ENCODE measurements at places on chromosomes 4 and X.

- DNase-seq: peak; percentile 34
These were observed 1.8 kb upstream of the NAA15 start for GRCh38 chr4:139299536-139299935.

- no peak for DNase-seq
These were observed 118.8 kb downstream of the FAM13A start for GRCh38 chr4:88938138-88938537.

GRCh38 chr4:64960516-64960915, 551.3 kb upstream of the TECRL start:
- DNase-seq: no peak

GRCh38 chr4:5798462-5798861, 87.5 kb downstream of the EVC start:
- no peak for DNase-seq

- no peak for DNase-seq
These were observed 5.5 kb upstream of the IRAK1 start for GRCh38 chrX:154025230-154025629.

GRCh38 chr4:13706716-13707115, 79.2 kb upstream of the BOD1L1 start:
- DNase-seq: peak; percentile 16

DNA sequence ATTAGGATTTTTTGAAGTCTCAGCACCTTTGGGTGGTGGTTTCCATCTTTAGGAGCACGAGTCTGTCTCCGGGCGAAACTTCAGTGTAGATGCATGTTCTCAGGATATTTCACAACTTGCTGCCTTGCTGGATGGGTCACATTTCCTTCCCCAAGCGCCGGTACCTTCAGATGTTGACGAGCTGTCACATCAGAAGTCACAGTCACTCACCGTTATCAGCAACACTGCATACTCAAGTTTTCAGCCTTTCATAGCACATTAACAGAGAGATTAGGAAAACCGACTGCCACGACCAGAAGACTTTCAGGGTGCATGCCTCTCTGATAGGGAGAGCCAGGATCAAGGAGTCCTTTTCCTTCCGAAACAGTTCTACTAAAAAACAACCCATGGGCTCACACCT, 77.8 kb downstream of the SHROOM2 start:
- no peak for DNase-seq

GRCh38 chr4:83370640-83370906, 35.9 kb upstream of the HPSE start:
- peak; percentile 11 for DNase-seq

- DNase-seq: no peak
These were observed 234.3 kb downstream of the HS3ST1 start for GRCh38 chr4:11194431-11194830.

DNA sequence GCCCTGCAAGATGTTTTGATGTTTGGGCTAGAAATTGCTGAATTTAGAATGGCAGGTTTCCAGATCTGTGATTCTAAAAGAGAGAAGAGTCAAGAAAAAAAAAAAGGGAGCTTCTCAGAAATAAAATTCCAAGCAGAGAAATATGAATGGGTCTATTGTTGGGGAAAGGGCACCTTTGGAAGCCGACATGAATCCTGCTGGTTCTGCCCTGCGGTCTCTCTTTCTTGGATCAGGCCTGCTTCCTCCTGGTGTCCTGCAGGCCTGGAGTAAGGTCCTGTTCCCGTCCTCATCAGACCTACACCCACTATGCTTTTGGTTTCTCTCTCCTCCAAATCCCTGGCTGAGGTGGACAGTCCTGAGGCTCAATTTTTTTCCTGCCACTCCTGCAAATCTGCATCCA, 109.8 kb upstream of the TRIM2 start:
- no peak for DNase-seq

- DNase-seq: peak; percentile 20
These were observed 4.8 kb downstream of the PROM1 start for GRCh38 chr4:16079046-16079445.

- no peak for DNase-seq
These were observed 49.7 kb downstream of the EGF start for GRCh38 chr4:109962401-109962800.

GRCh38 chr4:187940299-187940698, 55.3 kb upstream of the ZFP42 start:
- no peak for DNase-seq

- DNase-seq: no peak
These were observed 418.8 kb upstream of the ZFP42 start for GRCh38 chr4:187576751-187577150.

- no peak for DNase-seq
These were observed 49.3 kb upstream of the MAGED4B start for GRCh38 chrX:52118262-52118661.

DNA sequence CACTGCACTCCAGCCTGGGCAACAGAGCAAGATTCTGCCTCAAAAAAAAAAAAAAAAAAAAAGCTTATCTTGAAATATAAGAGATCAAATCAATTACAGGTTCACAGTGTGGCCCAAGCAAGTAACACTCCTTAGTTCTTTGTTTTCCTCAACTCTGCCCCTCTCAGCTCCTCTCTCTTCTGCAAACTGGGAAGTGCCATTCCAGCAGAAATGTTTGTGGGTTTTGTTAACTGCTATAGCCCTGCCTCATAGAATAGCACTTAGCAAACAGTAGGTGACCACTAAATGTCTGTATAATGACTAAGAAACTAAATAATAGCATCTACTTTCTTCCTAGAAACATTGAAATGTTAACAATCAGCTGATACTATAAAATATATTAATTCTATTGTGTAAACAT, 160.0 kb upstream of the NAP1L5 start:
- DNase-seq: no peak

DNA sequence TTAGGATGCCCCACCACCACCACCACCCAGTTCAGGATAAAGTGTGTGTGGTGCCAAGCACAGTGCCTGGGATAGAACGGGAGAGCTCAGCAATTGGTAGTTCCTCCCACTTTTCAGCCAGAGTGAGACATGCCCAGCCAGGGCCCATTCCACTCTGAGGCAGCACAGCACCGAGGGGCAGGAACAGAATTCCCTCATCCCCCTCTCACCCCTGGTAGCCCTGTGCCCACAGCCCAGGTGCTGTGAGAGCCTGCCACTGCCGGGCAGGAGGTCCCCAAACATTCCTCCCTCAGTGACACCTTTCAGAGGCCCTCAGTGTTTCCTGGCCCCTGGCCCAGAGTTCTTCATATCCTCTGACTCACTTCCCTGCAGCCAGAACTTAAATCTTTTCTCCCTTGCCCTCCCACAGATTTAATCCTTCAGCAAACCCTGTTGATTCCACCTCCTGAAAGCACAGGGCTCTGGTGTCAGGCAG, 8.1 kb downstream of the RIPPLY1 start:
- peak; percentile 77 for DNase-seq

DNA sequence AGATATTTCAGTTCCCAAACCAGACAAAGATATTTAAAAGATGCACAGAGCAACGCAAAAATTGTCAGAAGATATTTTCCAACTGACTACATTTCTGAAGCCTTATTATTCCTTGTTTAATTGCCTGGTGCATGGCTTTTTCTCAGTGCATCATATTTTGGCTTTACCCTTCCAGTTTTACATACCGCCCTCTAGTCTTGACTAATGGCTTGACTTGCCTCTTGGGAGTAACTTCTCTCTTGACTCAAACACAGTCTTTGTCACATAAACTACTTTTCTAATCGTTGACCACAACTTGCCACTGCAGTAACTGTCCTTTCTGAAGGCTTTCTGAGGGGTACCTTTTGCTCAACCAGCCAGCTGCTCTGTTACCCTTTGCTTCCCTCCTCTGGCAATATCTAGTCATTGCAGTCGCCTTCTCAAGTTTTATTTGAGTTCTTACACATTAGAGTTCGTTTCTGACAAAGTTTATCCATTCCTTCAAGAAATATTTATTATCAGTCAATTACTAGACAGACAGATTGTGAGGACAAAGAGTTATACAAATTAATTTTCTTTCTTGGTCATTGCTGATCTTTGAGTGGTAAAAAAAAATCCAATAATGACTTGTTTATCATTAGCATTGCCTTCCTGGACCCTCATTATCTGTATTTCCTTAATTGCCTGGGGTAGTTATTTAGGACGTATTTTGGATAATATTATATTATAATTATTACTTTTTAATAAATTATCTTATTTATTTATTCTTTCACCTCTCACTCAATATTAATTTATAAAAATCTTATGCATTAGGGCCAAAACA, 506.9 kb upstream of the PCDH10 start:
- DNase-seq: peak; percentile 25

- DNase-seq: peak; percentile 27
These were observed 44.6 kb downstream of the PALLD start for GRCh38 chr4:168541266-168541953.

- DNase-seq: no peak
These were observed 62.6 kb downstream of the CASP6 start for GRCh38 chr4:109640644-109641043.

- no peak for DNase-seq
These were observed 44.7 kb upstream of the UGT2B7 start for GRCh38 chr4:69051576-69051943.

- no peak for DNase-seq
These were observed 503.9 kb downstream of the STIM2 start for GRCh38 chr4:27364509-27364908.

DNA sequence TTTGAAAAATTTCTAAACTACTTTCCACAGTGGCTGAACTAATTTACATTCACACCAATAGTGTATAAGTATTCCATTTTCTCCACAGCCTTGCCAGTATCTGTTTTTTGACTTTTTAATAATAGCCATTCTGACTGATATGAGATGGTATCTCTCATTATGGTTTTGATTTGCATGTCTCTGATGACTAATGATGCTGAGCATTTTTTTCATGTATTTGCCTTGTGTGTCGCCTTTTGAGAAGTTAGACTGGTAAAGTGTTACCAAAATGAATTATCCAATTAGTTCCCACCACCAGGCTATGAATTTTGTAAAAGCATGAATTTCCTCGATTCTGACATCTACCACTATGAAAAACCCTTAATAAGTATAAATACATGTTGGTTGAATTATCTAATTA, 242.2 kb upstream of the GK2 start:
- DNase-seq: no peak

DNA sequence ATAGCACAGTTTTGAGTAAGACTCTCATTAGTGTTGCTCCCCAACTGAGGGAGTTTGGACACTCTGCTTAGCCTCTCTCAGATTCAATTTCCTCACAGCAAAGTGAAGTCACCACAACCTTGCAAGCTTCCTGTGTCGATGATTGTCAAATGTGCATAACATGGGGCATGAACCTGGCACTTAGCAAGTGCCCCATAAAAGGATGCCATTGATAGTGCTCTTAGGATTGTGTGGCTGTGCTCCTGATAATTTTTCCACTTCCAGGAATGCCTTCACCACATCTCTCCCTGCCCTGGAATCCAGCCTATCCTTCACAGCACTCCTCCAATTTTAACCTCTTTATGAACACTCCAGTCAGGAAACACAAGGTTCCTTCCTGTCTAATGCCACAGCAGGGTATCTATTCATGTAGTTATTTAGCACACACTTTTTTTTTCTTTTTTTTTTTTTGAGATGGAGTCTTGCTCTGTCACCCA, 309.4 kb downstream of the PPP3CA start:
- no peak for DNase-seq

GRCh38 chr4:16270454-16271328, 44.4 kb upstream of the TAPT1 start:
- no peak for DNase-seq

DNA sequence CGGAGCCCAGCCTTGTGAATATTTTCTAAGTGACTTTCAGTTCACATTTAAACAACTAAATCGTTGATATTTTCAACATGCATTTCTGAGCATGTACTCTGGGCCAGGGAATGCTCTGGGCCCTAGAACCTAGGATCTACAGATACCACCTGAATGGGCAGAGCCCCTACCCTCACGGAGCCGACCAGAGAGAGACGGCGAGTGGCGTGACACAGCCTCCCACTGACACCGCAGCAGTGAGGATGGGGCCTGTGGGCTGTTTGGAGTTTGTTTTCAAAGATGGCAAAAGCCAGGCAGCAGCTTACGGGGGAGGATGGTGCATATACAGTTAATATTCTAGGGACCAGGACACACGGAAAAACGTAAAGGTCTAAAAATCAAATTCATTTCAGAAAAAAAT, 17.7 kb downstream of the NELFA start:
- no peak for DNase-seq

GRCh38 chr4:110224812-110225211, 26.4 kb upstream of the ELOVL6 start:
- DNase-seq: peak; percentile 48

GRCh38 chrX:101462892-101463291, 22.4 kb upstream of the ARMCX4 start:
- DNase-seq: no peak

GRCh38 chr4:35500812-35501211, 743.5 kb downstream of the ARAP2 start:
- DNase-seq: no peak

DNA sequence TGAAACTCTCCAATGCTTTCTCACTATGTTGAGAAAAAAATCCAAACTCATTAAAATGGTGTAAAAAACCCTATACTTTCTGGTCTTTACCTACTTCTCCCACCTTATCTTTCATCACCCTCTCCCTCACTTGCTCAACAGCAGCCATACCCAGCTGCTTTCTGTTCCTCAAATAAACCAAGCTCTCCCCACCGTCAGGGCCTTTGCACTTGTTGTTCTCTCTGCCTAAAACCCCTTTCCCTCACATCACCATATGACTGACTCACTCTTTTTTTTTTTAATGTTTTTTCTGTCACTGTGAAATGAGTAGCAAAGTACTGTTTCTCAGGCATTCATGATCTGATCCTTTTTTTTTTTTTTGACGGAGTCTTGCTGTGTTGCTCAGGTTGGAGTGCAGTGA, 122.3 kb upstream of the TMEM164 start:
- DNase-seq: no peak

DNA sequence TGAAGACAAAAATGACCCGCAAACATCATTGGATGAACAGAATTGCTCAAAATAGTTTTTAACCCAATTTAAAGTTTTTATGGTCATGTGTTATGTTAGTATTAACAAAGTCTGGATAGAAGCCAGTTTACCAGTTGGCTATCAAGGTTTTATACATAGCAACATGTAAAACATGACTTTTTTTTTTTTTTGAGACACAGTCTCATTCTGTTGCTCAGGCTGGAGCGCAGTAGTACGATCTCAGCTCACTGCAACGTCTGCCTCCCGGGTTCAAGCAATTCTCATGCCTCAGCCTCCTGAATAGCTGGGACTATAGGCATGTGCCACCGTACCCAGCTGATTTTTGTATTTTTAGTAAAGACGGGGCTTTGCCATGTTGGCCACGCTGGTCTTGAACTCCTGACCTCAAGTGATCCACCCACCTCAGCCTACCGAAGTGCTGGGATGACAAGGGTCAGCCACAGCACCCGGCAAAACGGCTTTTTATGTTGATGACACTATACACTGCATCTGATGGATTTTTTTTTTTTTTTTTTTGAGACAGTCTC, 3.4 kb downstream of the SAT1 start:
- DNase-seq: no peak

DNA sequence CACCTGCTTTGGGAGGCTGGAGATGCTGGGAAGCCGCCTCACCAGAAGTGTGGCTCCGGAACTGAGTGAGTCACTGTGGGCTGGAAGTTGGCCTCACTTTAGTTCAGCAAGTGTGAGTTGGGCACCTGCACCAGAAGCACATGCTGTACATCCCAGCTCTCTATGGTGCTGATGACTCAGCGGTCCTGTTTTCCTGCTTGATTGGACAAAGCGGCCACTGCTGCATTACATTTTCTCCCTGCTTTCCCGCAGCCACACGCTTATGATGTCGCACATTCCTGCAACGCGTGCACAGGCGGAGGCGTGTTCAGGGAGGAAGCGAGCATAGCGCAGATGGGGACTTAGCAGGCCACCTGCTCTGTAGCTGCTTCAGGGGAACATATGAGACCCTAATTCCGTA, 26.7 kb upstream of the CLDN34 start:
- peak; percentile 75 for DNase-seq

Measured in RCC 7860 (cell line).